ENCODE measurements at places on chromosomes 6 and 20. TPM values are rescaled to one million over a fixed set of nuclear protein-coding genes. Genes with fewer than 3 reads are reported as not detected.

The C20orf141 gene
- total RNA-seq, result not detected

The SRMS gene
- 0.16 TPM for total RNA-seq

The SAMD10 gene
- not detected for total RNA-seq

The NDRG3 gene
- total RNA-seq, result 19.6 TPM

The MLIP gene
- not detected for total RNA-seq

The BMP5 gene
- total RNA-seq, result 0.04 TPM

The STX11 gene
- total RNA-seq, result 2.3 TPM

The GJA10 gene
- total RNA-seq, result not detected

The IL17F gene
- total RNA-seq, result not detected

The TRERF1 gene
- total RNA-seq, result 7.9 TPM

The PLEKHG1 gene
- total RNA-seq, result 0.59 TPM

The FAM217A gene
- not detected for total RNA-seq

The WFDC12 gene
- not detected for total RNA-seq

The SERPINB1 gene
- 52.0 TPM for total RNA-seq

The AIF1 gene
- total RNA-seq, result not detected

The ULBP2 gene
- total RNA-seq, result 2.9 TPM

The ASIP gene
- total RNA-seq, result not detected

The EGFL8 gene
- 0.82 TPM for total RNA-seq

The NRSN1 gene
- total RNA-seq, result not detected

The SYNGAP1 gene
- 4.2 TPM for total RNA-seq

The CDSN gene
- 0.05 TPM for total RNA-seq

The KHDC1L gene
- not detected for total RNA-seq

The WRNIP1 gene
- total RNA-seq, result 32.9 TPM

The ANKEF1 gene
- 6.0 TPM for total RNA-seq

The ZNF311 gene
- total RNA-seq, result 0.18 TPM

The TSPO2 gene
- total RNA-seq, result not detected

The NSFL1C gene
- total RNA-seq, result 113 TPM

The ACSS2 gene
- total RNA-seq, result 8.7 TPM

The SNX21 gene
- 11.4 TPM for total RNA-seq

The SCUBE3 gene
- total RNA-seq, result 0.05 TPM
